ENCODE measurements at places on chromosomes 16 and 17.

- no peak for DNase-seq
These were observed 37.9 kb upstream of the SMIM36 start for GRCh38 chr17:55549140-55549539.

GRCh38 chr16:72917051-72917450 lies 130.9 kb downstream of the ZFHX3 start:
- DNase-seq, result no peak

DNA sequence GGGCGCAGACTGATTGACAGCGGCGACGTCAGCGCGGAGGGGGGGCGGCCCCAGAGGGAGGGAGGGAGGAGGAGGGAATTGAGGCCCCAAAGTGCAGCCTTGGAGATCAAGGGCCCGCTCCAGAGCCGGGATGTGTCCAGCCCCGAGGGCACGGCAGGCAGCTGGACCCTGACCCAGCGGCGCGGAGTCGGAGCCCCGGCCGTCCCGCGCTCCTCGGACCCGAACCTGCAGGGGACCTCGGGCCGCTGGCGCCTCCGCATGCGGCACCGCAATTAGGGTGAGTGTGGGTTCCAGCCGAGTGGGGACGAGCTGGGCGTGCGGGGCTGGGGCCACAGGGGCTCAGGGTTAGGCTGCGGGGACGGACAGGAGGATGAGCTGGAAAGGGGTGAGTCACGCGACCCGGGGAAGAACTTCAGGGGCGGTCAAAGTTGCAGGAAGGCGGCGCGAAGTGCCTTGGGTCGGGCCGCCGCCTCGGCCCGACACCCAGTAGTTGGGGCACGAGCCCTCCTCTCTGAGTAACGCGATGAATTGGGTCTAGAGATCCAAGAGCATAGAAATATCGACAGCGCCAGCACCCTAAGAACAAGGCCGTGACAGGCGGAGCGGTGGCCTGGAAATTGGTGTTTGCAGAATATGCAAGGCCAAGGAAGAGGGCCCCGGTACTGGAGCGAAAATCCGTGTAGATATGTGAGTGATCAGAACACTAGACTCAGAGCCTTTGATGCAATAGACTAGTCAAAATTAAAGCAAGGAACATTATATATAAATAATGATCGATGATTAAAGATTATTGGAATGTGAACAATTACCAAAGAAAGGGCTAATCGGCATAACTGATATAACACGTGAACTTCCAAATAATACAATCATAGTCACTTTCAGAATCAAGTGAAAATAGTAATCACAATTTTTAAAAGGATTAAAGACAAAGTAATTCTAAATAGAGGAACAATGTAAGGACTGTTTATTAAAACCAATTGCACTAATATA lies at the start of gene TBX4:
TSS of gene TBX4 (plus strand) at position 122 of the 990 bp plus-strand sequence. CDS start 4,069 bp downstream, outside the sequence.
- DNase-seq, result no peak

GRCh38 chr16:684961-685696 lies 995 bp upstream of the JMJD8 start:
- no peak for DNase-seq

DNA sequence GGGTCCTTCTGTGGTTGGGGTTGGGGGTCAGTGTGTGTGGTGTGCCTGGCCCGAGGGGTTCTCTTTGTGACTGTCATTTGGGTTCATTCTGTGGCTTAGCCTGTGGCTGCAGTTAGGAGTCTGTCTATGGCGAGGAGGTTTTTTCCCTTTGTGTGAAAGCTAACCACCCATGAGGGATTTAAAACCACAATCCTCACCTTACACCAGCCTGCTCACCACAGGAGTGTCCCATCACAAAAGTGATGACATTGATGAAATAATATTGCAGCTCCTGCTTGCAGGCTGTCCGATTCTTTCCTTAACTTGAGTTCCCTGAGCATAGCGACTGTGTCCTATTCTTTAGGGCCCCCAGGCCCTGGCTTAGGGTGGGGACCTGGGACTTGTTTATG lies 113.6 kb downstream of the RAP1GAP2 start:
- DNase-seq, result no peak

GRCh38 chr17:67353161-67353560 lies 13.2 kb downstream of the PSMD12 start:
- no peak for DNase-seq

GRCh38 chr16:78583441-78583840 lies 484.0 kb downstream of the WWOX start:
- DNase-seq, result no peak

Data from KG1 (cell line).